ENCODE measurements at places on chromosomes 11 and 22. TPM values are rescaled to one million over a fixed set of nuclear protein-coding genes. Genes with fewer than 3 reads are reported as not detected.

Gene CTSF
- polyA plus RNA-seq = 7.0 TPM

Gene PRAME
- polyA plus RNA-seq = not detected

Gene LRRC74B
- not detected for polyA plus RNA-seq

Gene DCDC1
- polyA plus RNA-seq = not detected

Gene NCF4
- polyA plus RNA-seq = 121 TPM

Gene KCTD14
- 0.30 TPM for polyA plus RNA-seq

Gene OOSP3
- polyA plus RNA-seq = not detected

Gene CDHR5
- polyA plus RNA-seq = not detected

Gene UCP3
- 0.19 TPM for polyA plus RNA-seq

Gene PIH1D2
- not detected for polyA plus RNA-seq

Gene HBB
- polyA plus RNA-seq = 60.1 TPM

Gene FXYD2
- not detected for polyA plus RNA-seq

Gene SSH3
- 5.5 TPM for polyA plus RNA-seq

Gene DBX1
- polyA plus RNA-seq = not detected

Gene MMP3
- polyA plus RNA-seq = not detected

Gene MUC2
- polyA plus RNA-seq = not detected

Gene ASCC2
- polyA plus RNA-seq = 58.5 TPM

Gene MMP8
- not detected for polyA plus RNA-seq

Gene TSSK2
- polyA plus RNA-seq = not detected

Gene FLRT1
- not detected for polyA plus RNA-seq

Gene MOGAT2
- not detected for polyA plus RNA-seq
